ENCODE measurements at places on chromosomes 1 and 21. TPM values are rescaled to one million over a fixed set of nuclear protein-coding genes. Genes with fewer than 3 reads are reported as not detected.
A peak's percentile ranks its signal among the peaks of the same experiment; 100 is the strongest.

- no peaks in the 10 kb centered on the region for H3K36me3 ChIP-seq
- H3K4me3 ChIP-seq = no peak overlapping the region
- H3K27ac ChIP-seq = no peak overlapping the region
- H3K27me3 ChIP-seq = no peaks in the 10 kb centered on the region
- H3K4me1 ChIP-seq = no peaks in the 10 kb centered on the region
Observed at GRCh38 chr1:94105957-94106529, 14.9 kb downstream of the ABCA4 start.

DNA sequence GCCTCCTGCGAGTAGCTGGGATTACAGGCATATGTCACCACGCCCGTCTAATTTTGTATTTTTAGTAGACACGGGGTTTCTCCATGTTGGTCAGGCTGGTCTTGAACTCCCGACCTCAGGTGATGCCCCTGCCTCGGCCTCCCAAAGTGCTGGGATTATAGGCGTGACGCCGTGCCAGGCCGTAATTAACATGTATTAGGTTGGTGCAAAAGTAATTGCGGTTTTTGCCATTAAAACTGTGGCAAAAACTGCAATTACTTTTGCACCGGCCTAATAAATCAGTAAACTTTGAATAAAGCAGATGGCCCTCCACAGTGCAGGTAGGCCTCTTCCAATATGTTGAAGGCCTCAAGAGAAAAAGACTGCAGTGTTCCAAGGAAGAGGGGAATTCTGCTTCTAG is 35.4 kb downstream of the TNFRSF9 start:
- no peak for DNase-seq
- H3K4me3 ChIP-seq = no peak overlapping the region
- H3K4me1 ChIP-seq = no peaks in the 10 kb centered on the region
- H3K27me3 ChIP-seq = no peaks in the 10 kb centered on the region

GRCh38 chr1:239655023-239655422 is 268.7 kb downstream of the CHRM3 start:
- DNase-seq = no peak
- H3K27ac ChIP-seq = no peak overlapping the region
- no peaks in the 10 kb centered on the region for H3K4me1 ChIP-seq
- no peaks in the 10 kb centered on the region for H3K27me3 ChIP-seq
- H3K36me3 ChIP-seq = no peaks in the 10 kb centered on the region

DNA sequence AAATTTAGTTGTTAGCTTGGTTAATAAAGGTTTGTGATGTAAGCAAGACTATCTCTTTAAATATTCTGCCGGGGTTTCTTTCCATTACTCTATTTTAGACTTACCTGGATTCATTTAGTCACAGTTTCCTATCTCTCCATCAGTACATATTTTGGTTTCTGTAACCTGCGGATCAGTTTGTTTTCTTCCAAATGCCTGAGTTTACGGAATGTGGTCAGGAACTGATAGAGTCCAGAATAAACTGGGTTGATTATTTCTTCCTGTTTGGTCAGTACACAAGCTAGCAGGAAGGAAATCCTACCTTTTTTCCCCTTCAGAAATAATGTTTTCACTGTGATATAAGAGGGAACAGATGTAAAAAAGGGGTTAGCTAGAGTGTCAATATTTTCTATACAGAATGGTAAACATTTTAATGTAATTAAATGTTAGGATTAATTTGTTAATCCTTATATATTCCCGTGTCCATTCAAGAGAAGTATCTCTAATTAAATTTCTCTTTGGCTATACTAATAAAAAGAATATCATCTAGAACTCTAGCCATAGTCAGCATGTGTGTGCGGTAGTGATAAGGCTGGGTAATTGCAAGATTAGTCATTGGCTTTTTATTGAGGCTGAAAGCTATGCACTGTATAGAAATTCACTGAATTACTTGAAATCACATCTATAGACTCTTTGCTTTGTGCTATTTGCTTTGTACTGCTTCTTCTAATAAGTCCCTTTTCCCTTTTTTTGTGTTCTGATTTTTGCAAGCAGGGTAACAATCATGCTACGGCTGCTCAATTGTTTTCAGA is 144.7 kb upstream of the ADGRL4 start:
- H3K36me3 ChIP-seq = no peaks in the 10 kb centered on the region
- DNase-seq = no peak
- H3K27me3 ChIP-seq = no peaks in the 10 kb centered on the region
- H3K4me3 ChIP-seq = no peak overlapping the region

DNA sequence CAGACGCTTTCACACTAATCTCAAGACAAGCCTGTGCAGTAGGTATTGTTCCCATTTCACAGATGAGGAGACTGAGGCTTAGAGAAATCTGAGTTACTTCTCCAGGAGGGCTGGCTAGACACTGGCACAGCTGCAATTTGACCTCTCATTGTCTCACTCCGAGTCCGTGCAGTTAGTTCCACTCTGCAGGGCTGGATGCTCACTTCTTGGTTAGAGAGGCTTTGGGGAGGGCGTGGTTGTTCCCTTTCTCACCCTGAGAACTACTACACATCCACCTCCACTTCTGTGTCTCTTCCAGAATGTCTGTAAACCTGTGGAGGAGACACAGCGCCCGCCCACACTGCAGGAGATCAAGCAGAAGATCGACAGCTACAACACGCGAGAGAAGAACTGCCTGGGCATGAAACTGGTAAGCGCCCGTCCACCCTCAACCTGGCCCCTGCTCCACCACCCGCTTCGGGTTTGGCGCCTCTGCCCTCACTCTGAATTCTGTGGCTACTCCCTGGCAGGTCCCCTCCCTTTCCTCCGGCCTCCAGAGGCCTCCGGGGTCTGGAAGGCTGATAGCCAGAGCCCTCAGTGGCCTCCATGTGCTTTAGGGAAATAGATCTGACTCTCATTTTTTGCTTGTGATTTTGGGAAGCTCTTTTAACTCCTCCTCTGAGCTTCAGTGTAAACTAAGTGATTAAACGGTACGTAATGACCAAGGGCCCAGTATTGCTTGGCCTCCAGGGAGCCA is 29.1 kb downstream of the EIF2D start:
- no peaks in the 10 kb centered on the region for H3K4me1 ChIP-seq
- DNase-seq = no peak
- no peak overlapping the region for H3K4me3 ChIP-seq

DNA sequence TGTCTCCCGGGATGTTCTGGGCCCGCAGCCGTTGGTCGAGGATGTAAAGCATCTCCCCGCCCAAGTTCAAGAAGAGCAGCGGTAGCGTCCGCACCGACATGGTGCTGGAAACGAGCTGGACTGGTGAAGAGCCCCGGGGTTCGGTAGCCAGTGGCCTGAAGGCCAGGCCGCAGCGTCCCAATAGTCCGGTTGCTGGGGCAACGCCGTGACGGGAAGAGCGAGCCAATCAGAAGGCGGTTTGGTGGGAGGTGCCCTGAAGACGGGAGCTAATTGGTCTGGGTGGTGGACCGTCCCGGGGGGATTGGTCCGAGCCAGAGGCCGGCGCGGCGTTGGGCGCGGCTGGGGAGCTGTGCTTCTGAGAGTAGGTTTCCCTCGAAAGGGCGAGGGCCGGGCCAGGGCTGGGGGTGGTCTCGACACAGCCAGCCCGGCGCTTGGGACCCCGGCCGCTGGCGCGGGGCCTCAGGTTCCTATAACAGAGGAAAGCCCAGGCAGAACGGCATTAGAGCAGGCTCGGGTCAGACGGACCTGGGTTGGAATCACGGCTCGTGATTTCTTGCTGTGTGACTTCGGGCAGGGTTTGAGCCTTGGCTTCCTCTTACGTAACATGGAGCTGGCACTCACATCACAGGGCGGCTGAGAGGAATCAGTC is at the start of gene OSCP1:
OSCP1 (minus strand) TSS at position 182 of the 649 bp plus-strand sequence; CDS start at position 100, 82 bp downstream.
- H3K4me1 ChIP-seq = peaks cover 6% of the 10 kb centered on the region
- peak within 1 kb of the TSS; percentile 94 for H3K27ac ChIP-seq
- peak; percentile 96 for DNase-seq
- no peaks in the 10 kb centered on the region for H3K27me3 ChIP-seq

DNA sequence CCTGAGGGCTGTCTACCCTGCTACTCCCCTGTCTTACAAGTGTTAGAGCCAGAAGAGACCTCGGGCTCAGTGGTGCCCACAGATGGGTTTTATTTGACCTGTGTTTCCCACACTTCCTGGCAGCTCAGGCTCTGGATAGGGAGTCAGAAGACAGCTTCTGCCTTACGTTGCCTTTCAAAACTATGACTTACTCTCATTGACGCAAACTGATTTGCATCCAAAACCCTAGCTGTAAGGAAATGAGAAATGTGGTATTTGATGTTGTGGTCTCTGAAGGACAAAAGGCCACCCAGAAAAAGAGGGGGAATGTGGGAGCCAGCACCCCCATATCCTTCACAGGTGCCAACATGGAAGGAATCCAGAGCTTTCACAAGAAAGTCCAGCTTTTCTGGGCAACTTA is 180.2 kb downstream of the ATG4C start:
- no peak overlapping the region for H3K27ac ChIP-seq
- no peaks in the 10 kb centered on the region for H3K36me3 ChIP-seq
- no peaks in the 10 kb centered on the region for H3K27me3 ChIP-seq
- no peak for DNase-seq
- H3K4me1 ChIP-seq = no peaks in the 10 kb centered on the region

DNA sequence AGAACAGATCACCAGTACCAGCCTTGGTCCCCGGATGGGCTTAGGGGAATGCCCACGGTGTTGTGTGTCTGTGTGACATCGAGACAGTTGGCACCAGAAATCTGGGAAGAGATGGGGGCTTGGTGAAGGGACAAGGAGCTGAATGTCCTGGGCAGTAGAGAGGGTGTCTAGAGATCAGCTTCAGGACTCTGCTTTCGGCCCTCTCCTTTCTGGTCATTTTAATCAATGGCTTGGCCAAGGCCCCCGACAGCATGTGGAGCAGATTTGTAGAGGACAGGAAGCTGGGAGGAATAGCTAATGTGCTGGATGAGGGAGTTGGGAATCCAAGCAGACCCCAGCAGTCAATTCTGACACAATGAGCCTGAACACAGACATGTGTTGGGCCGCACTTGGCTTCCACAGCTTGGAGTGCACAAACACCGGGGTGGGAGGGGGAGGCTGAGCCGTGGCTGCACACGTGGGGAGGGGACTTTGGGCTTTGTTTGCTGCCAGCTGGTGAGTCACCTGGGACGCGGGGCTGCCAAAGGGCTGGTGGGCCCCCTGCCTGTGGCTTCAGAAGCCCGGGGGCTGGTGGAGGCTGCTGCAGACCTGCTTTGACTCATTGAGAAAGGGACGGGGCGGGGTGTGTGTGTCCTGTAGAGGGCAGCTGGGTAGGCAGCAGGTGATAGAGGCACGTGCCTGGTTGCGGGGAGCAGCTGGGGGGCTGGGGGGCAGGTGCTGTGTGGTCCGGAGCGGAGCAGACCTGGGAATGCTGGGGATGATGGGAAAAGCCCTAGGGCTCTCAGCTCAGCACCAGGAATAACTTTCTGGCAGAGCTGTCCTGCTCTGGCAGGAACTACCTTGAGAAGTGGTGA is 20.9 kb downstream of the SLC1A7 start:
- no peaks in the 10 kb centered on the region for H3K27me3 ChIP-seq
- H3K4me3 ChIP-seq = no peak overlapping the region
- H3K27ac ChIP-seq = peak overlapping the region; percentile 67
- peak; percentile 16 for DNase-seq
- no peaks in the 10 kb centered on the region for H3K36me3 ChIP-seq

DNA sequence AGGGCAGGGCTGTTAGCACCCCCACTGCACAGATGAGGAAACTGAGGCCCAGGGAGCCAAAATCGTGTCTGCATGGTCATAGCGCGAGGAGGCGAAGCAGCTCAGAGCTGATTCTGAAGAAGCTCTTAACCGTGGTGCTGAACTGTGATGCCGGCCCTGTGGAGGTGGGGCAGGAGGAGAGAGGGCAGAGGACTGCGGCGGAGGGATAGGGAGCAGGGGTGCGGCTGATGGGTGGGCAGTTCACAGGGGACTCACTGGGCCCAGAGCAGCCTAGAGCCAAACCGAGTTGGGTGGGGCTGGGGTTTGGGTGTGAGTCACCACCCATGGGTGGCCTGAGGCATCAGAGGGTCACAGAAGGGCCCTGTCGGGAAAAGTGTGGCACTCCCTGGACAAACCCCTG is 74.7 kb downstream of the RAP1GAP start:
- DNase-seq = no peak
- H3K27ac ChIP-seq = no peak overlapping the region
- no peaks in the 10 kb centered on the region for H3K36me3 ChIP-seq
- no peaks in the 10 kb centered on the region for H3K4me1 ChIP-seq
- peaks cover 22% of the 10 kb centered on the region for H3K27me3 ChIP-seq

DNA sequence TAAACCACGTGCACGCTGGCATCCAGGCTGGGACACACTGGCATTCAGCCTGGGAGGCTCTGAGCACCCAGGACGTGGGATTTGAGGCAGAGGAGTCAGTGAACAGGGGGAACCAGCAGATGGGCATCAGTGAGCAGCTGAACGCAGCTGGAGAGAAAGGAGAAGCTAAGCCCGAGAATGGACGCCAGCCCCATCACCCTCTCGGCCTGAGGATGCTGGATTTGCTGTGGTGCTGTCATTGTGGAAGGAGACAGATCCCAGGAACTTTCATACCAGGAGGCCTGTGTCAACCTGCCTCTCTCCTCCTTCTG is 132.8 kb downstream of the PGBD5 start:
- no peaks in the 10 kb centered on the region for H3K36me3 ChIP-seq
- H3K4me3 ChIP-seq = no peak overlapping the region
- H3K27ac ChIP-seq = no peak overlapping the region
- DNase-seq = no peak

- H3K36me3 ChIP-seq = no peaks in the 10 kb centered on the region
- no peak overlapping the region for H3K4me3 ChIP-seq
- DNase-seq = peak; percentile 43
- peaks cover 3% of the 10 kb centered on the region for H3K4me1 ChIP-seq
- no peak overlapping the region for H3K27ac ChIP-seq
- no peaks in the 10 kb centered on the region for H3K27me3 ChIP-seq
Observed at GRCh38 chr1:76142771-76143540, 68.4 kb downstream of the ST6GALNAC3 start.

- peaks cover 16% of the 10 kb centered on the region for H3K4me1 ChIP-seq
- H3K27me3 ChIP-seq = no peaks in the 10 kb centered on the region
Observed at GRCh38 chr1:248853663-248854375, 5.1 kb downstream of the ZNF692 start.

- H3K27me3 ChIP-seq = no peaks in the 10 kb centered on the region
- no peaks in the 10 kb centered on the region for H3K36me3 ChIP-seq
- no peak overlapping the region for H3K4me3 ChIP-seq
- H3K27ac ChIP-seq = no peak overlapping the region
Observed at GRCh38 chr1:17877316-17877715, 122.2 kb downstream of the ACTL8 start.

NUCKS1 gene
- total RNA-seq = 45.7 TPM

NBPF6 gene
- 0.32 TPM for total RNA-seq

RNF220 gene
- total RNA-seq = 108 TPM

NFASC gene
- total RNA-seq = 12.0 TPM

SPRR2F gene
- not detected for total RNA-seq

PCSK9 gene
- total RNA-seq = 1.9 TPM

LENEP gene
- total RNA-seq = not detected
